Urinary bladder (tissue), 4 donors: ENCODE measurements at places on chromosomes 12 and 14.

DNA sequence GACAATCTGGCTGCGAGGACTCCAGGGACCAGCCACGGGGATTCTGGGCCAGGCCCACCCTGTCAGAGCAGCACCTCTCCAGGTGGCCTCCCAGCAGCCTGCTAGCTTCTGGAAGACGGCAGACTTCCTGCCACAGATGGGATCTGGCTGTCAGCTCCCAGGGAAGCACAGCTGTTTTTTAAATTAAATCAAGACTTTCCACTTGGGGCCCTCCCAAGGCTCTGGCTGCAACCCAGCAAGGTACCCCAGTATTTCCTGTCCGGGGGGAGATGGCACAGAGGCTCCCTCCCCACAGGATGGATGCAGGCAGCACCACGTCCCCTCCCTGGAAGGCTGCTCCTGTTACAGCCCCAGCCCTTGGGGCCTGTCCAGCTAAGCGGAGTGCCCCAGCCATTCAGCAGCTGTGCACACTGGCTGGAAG is 56.9 kb downstream of the ACTN1 start:
- no peak for DNase-seq

DNA sequence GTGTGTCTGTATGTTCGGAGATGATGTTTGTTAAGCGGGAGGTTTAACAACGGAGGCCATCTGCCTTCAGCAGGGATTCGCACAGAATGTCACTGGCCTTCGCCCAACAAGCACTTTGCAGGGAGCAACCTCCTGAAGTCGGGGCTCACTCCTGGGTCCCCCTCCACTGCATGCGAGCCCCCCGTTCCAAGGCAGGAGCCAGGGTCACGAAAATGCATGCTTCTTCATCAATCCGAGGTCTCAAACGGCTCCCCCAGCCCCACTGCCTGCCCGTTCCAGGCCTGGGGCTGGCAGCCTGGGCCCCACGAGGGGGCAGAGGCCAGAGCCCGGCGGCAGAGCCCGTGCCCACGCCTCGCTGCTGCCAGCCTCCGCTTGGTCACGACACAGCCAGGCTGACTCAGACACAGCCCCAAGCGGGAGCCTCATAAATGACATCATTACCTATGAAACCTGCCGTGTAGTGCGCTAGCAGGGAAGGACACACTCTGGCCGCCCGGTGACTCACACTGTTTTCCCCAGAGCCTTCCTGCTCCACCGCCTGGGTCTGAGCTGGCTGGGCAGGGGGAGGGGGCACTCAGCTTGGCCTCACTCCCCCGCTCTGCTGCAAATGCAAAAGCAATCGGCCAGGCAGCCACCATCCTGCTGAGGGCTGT is 169.5 kb upstream of the RTL1 start:
- peak; percentile 81 for DNase-seq

- DNase-seq = no peak
These were observed 36.4 kb upstream of the SYT10 start for GRCh38 chr12:33476058-33476457.

DNA sequence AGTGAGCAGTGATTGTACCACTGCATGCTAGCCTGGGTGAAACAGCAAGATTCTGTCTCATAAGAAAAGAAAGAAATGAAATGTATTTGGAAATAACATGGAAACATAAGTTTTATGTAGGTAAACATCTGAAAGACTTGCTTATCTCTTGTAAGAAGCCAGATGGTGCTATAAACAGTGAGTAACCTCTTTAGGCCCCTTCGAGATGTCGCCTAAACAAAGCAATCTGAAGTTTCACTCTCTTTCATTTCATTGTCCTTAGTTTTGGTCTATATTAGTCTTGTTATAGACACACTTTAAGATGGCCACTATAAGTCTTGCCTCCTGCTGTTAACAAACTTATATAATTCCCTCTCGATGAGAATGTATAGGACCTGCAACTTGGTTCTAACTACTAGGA is 472.6 kb upstream of the ATP2B1 start:
- DNase-seq = no peak

GRCh38 chr12:75766263-75767160 is 255.1 kb upstream of the KRR1 start:
- no peak for DNase-seq
